NCI-H187 (cell line): ENCODE measurements at places on chromosomes 6 and 20.

GRCh38 chr6:169824021-169824420 is 72.6 kb downstream of the ERMARD start:
- no peak for DNase-seq

GRCh38 chr6:27593861-27594260 is 121.0 kb upstream of the ZNF184 start:
- DNase-seq: no peak

GRCh38 chr20:33005908-33006775 is 1.4 kb upstream of the BPIFB2 start:
- DNase-seq: no peak

DNA sequence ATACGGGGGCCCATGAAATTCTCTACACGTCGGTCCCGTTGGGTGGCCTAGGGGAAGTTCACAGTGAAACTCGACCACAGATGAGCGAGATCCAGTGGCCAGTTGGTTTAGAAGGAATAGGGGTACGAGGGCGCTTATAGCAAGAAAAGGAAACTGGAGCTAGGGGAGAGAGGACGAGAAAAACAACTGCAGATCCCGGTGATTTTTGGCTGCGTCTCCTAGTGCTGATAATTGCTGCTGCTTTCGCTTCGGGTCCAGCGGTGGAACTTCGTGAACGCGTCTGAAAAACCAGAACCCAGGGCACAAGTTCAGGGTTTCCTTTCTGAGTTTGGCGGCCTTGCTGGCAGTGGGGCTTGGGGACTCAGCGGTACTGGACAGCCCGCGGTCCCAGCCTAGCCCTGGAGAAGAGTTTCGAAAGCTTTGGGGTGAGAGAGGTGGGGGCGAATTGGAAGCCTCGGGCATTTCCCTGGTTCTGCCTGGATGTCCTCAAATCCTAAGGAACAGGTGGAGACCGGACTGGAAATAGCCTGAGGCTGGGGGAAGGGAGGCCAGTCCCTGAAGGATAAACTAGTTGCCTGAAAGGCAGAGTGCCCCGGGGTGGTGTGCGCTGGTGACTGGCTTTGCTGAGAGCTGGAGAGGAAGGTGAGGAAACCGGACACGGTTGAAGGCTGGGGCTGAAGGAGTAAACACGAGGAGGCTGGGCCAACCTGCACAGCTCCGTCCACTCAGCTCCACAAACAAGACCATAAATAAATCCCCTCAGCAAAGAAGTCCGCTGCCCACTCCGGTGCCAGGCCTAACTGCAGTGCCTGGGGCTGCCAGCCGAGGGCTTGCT is 793 bp downstream of the GMPR start:
- no peak for DNase-seq

- no peak for DNase-seq
Observed at GRCh38 chr20:32327087-32327681, 30.9 kb upstream of the ASXL1 start.

DNA sequence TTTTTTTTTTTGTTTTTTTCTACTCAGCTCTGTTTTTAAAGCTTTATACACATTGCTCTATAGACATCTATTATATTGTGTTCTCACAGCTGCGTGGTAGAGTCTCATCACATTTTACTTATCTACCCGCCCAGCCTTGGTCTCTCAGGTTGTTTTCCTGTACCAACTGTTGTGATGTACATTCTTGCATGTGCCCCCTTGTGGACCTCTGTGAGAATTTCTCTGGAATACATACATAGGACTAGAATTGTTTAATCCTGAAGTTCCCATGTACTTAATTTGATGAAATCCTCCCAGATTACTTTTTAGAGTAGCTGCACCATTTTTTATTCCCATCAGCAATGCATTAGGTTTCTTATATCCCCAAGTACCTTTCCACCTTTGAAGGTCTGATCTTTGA is 40.4 kb upstream of the TINAG start:
- no peak for DNase-seq
